ENCODE measurements at places on chromosomes 1 and 21. TPM values are rescaled to one million over a fixed set of nuclear protein-coding genes. Genes with fewer than 3 reads are reported as not detected.

DNA sequence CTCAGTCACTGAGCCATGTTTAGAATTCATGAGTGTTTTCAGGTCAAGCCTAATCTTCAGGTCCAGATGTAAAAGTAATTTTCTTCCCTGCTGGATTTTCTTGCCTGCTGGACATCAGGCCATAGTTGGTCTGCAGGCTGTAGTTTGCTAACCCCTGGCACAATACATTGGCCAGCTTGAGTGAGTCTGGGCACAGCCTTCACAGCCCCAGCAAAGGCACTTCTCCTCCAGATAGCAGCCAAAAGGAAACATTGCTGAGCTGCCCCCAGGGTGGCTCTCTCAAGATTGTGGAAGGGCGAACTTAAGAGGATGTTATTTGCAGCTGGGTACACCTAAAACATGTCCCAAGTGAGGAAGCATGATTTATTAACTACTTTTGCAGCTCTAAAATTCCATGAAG, 126.8 kb downstream of the PIK3R3 start:
- H3K4me3 ChIP-seq, result no peak overlapping the region
- H3K27ac ChIP-seq, result no peak overlapping the region
- no peak for DNase-seq
- no peaks in the 10 kb centered on the region for H3K4me1 ChIP-seq
- no peaks in the 10 kb centered on the region for H3K27me3 ChIP-seq
- H3K36me3 ChIP-seq, result no peaks in the 10 kb centered on the region

- no peaks in the 10 kb centered on the region for H3K36me3 ChIP-seq
- DNase-seq, result no peak
- H3K27me3 ChIP-seq, result no peaks in the 10 kb centered on the region
- no peaks in the 10 kb centered on the region for H3K4me1 ChIP-seq
- H3K27ac ChIP-seq, result no peak overlapping the region
These were observed 15.3 kb upstream of the SHCBP1L start for GRCh38 chr1:182968151-182968741.

- H3K4me3 ChIP-seq, result no peak overlapping the region
- H3K27me3 ChIP-seq, result no peaks in the 10 kb centered on the region
- DNase-seq, result no peak
These were observed 127.1 kb downstream of the SLC30A10 start for GRCh38 chr1:219801156-219801820.

DNA sequence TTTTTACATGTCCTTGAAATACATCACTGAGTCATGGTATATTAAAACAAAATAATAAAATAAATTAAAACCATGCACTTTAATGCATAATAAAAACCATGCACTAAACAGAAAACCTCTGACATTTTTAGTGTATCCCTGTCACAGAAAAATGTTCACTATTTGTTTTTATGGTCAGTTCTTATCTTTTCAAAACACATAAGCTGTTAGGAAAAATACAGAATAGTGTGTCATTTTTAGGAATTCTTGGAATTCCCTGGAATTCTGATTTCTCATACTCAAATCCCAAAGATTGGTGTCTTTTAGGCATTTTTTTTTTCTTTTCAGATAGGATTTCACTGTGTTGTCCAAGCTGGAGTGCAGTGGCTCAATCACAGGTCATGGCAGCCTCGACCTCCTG, 25.1 kb upstream of the TINAGL1 start:
- no peaks in the 10 kb centered on the region for H3K27me3 ChIP-seq
- no peak overlapping the region for H3K4me3 ChIP-seq
- no peak for DNase-seq
- no peaks in the 10 kb centered on the region for H3K4me1 ChIP-seq
- peak overlapping the region; percentile 45 for H3K27ac ChIP-seq

- H3K36me3 ChIP-seq, result no peaks in the 10 kb centered on the region
- H3K4me3 ChIP-seq, result no peak overlapping the region
- no peak for DNase-seq
- H3K27ac ChIP-seq, result no peak overlapping the region
- no peaks in the 10 kb centered on the region for H3K27me3 ChIP-seq
- H3K4me1 ChIP-seq, result no peaks in the 10 kb centered on the region
These were observed 19.9 kb upstream of the LPAR3 start for GRCh38 chr1:84912726-84913554.

DNA sequence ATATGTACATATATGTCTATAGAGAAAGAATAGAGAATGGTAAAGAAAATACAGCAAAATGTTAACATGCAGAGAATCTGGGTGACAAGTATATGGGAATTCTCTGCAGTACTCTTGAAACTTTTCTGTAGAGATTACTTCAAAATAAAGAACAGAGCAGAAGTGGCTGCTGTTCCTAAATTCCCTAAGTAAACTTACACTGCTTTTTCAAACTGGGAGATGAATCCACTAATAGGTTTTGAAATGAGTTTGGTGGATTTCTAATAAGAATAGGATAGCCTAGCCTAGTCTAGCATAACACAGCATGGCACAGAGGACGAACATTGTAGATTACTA, 450 bp upstream of the CR2 start:
- no peaks in the 10 kb centered on the region for H3K27me3 ChIP-seq
- no peaks in the 10 kb centered on the region for H3K36me3 ChIP-seq
- DNase-seq, result no peak
- no peak overlapping the region for H3K27ac ChIP-seq

TMEM167B gene
- total RNA-seq, result 10.2 TPM

- no peak for DNase-seq
- H3K36me3 ChIP-seq, result no peaks in the 10 kb centered on the region
- H3K4me1 ChIP-seq, result no peaks in the 10 kb centered on the region
These were observed 226.0 kb upstream of the KAZN start for GRCh38 chr1:14372526-14372925.

DYNLT5 gene
- total RNA-seq, result 1.5 TPM

DNA sequence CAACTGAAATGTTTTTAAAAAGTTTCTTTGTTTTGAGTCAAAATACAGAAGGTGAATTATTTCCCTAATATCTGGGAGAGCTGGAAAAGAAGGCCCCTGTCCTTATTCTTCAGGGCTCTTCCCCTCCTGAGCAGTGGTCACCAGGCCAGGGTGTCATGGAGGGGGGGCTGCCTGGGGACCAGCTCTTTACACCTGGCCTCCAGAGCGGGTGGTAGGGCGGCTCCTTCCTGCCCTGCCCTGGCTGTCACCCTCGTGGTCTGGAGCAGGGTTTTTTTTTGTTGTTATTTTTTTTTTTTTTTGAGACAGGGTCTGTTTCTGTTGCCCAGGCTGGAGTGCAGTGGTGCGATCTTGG, 6.6 kb downstream of the SKI start:
- H3K4me1 ChIP-seq, result peaks cover 23% of the 10 kb centered on the region
- peak; percentile 58 for DNase-seq
- peak overlapping the region; percentile 83 for H3K27ac ChIP-seq
- H3K4me3 ChIP-seq, result peak overlapping the region; percentile 30
- H3K36me3 ChIP-seq, result no peaks in the 10 kb centered on the region

GBP7 gene
- total RNA-seq, result not detected
